PC-3 (cell line): ENCODE measurements at places on chromosomes 5 and 9. TPM values are rescaled to one million over a fixed set of nuclear protein-coding genes. Genes with fewer than 3 reads are reported as not detected.
A peak's percentile ranks its signal among the peaks of the same experiment; 100 is the strongest.

DNA sequence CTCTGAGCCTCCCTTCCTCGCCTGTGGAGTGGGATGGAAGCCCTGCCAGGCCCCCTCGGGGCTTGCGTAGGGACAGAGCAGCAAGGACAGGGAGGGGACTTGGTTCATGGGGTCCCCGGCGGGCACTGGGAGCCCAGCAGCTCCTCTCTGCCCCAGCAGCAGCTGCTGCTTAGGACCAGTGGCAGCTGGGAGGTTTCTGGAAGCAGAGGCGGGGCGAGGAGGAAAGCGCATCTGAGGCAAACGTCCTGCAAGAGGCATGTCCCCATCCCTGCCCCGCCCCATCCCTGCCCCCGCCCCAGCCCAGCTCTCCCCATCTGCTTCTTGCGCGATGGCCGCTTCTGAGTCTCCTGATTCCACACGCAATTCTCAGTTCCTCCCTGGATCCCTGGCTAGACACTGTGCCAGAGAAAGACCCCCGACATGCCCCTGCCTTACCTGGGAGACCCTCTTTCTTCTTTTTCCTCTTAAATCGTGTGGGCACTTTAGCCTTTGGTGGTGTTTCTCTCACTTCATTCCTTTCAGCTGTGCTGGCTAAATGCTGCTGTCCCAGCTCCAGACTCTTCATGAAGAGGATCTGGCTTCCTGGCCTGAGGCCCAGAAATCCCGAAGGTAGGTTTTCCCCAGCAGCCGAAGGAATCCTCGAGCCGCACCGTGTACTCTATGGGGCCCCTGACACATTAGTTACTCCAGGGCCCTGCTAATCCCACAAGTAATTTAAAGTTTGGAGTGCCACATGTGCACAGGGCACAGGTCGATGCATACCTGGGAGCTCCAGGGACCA is 4.4 kb upstream of the OR2S2 start:
- peak; percentile 56 for DNase-seq

- no peak for DNase-seq
Measured at GRCh38 chr5:40198736-40199135, 481.0 kb upstream of the PTGER4 start.

Gene FOXD4
- total RNA-seq: 0.80 and 0.98 TPM in 2 replicates

Gene PCDHA9
- total RNA-seq: 0.22 and 0.35 TPM in 2 replicates

DNA sequence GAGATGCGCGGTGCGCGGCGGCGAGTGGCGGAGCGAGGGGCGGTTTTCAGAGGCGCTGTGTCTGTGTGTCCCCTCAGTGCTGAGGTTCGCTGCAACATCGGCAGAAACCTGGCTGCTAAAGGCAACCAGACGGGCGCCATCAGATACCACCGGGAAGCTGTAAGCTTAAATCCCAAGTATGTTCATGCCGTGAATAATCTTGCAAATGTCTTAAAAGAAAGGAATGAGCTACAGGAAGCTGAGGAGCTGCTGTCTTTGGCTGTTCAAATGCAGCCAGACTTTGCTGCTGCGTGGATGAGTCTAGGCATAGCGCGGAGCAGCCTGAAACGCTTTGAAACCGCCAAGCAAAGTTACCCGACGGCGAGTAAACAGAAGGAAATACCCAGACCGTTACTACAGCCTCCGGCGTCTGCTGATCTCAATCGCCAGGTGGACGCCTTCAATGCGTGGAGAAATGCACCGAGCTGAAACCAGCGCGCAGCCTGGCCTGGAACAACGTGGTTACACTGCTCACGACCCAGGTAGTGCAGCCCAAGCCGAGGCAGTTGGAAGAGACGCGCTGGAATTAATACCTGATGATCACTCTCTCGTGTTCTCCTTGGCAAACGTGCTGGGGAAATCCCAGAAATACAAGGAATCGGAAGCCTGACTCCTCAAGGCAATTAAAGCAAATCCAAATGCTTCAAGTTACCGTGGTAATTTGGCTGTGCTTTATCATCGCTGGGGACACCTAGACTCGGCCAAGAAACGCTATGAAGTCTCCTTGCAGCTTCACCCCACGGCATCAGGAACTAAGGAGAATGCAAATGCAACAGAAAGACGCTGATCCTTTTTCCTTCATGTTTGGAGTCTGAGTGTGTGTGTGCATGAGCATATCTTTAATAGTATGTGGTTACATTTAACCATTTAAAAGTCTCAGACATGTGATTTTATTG is 15.9 kb downstream of the OR2V1 start:
- peak; percentile 82 for DNase-seq

GRCh38 chr9:78566521-78566920 is 269.6 kb downstream of the PSAT1 start:
- no peak for DNase-seq
